ENCODE measurements at places on chromosomes 16 and 17. TPM values are rescaled to one million over a fixed set of nuclear protein-coding genes. Genes with fewer than 3 reads are reported as not detected.

The GPR179 gene
- total RNA-seq, result 0.16 TPM

The SBK1 gene
- 1.9 TPM for total RNA-seq

The KRTAP9-2 gene
- not detected for total RNA-seq

The TSPOAP1 gene
- total RNA-seq, result 10.7 TPM

The ASB16 gene
- 8.9 TPM for total RNA-seq

The UTP4 gene
- total RNA-seq, result 25.6 TPM

The CFAP97D1 gene
- total RNA-seq, result not detected

The WFIKKN1 gene
- 0.40 TPM for total RNA-seq

The TPSB2 gene
- 5.5 TPM for total RNA-seq

The TEKT1 gene
- total RNA-seq, result not detected

The RSL1D1 gene
- total RNA-seq, result 77.9 TPM

GRCh38 chr16:717450-718245 lies 2.7 kb downstream of the METRN start:
- DNase-seq, result no peak

DNA sequence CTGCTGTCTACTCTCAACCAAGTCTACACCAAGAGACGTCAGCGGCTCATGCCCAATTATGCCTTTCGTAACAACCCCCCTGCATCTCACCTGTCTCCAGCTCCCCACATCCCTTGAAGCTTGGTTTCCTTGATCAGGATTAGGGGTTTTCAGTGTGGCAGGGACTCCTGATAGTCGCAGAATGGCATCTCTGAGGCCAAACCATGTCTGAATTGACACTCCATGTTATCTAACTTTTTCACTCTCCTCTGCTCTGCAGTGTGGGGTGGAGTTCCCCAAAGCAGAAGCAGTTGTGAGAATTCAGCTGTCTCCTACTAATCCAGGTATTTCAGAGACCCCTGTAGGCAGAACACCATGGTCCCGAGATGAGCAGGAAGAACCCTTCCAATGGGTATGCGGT lies 5.6 kb upstream of the AHSP start:
- no peak for DNase-seq

- DNase-seq, result no peak
Measured at GRCh38 chr16:30381291-30382041, 895 bp downstream of the SEPTIN1 start.

DNA sequence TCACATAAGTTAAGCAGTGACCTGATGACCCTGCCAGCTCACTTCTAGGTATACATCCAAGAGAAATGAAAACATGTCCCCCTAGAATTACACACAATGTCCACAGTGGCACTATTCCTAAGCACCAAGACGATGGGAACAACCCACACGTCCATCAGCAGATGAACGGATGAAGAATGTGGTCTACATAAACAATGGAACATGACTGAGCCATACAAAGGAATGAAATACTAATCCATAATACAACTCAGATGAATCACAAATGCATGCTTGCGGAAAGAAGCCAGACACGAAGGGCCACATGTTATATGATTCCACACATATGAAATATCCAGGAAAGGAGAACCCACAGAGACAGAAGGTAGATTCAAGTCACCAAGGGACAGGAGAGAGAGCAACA lies 17.4 kb downstream of the USP22 start:
- no peak for DNase-seq

- DNase-seq, result peak; percentile 99
Measured at GRCh38 chr17:8153957-8154607, 1.9 kb upstream of the PER1 start.

DNA sequence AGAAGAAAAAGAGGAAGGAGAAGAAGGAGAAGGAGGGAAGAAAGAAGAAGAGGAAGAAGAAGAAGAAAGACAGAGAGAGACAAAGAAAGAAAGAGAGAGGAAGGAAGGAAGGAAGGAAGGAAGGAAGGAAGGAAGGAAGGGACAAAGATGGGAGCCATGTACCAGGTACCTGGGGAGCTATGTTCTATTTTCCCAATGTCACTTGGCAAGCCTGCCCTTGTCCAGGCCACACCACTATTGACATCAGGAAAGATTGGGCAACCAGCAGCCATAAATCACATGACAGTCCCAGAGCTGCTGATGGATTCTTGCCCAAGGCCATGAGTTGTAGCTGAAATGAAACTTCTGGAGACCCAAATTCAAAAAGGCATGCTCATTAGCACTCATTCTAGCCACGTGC lies 2.7 kb upstream of the CES1 start:
- DNase-seq, result no peak

DNA sequence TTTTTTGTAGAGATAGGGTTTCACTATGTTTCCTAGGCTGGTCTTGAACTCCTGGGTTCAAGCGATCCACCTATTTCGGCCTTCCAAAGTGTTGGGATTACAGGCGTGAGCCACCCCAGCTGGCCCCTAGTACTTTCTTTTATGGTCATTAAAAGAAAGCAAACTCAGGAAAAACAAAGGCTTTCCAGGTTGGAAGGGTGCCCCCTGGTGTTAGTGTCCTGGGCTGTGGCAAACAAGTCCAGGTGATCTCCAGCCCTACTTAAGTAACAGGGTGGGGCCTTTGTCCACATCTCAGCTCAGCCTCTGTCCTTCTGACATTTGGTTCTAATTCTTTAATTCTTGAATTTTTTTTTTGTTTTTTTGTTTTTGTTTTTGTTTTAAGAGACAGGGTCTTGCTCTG lies 6.9 kb downstream of the IGFBP4 start:
- DNase-seq, result no peak

DNA sequence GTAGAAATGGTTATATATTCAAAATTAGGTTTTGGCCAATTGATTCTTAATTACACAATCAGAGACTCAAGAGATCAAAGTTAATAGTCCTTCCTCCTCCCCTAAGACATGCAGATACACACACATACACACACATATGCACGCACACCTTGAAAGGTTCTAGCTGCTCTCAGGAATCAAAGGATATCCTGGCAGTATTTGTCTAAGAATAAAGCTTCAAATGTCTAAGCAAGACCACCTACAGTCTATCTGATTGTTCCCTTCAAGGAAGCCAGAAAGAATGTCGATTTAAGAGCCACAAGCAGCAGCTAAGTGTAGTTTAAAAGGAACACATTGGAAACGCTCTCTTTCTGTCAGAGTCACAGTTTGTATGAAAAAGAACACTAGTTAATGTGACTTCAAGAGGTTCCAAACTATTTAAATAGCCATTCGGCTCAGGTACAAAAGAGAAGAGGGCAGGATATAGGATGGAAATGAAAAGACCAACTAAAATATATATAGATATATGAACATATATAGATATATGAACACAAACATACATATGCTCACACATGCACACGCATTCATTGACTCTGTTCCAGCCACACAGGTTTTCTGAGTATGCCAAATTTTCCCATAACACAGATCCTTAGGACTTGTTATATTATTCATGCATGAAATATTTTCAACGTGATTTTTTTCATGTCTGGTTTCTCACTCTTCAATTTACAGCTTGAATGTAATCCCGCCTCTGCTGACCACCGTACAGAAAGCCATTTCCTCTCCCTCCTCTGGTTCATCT lies 79.0 kb downstream of the CDH8 start:
- DNase-seq, result no peak

GRCh38 chr16:70746708-70747424 lies 54.1 kb downstream of the VAC14 start:
- no peak for DNase-seq

- no peak for DNase-seq
Measured at GRCh38 chr17:27946513-27946912, 53.3 kb upstream of the LYRM9 start.

DNA sequence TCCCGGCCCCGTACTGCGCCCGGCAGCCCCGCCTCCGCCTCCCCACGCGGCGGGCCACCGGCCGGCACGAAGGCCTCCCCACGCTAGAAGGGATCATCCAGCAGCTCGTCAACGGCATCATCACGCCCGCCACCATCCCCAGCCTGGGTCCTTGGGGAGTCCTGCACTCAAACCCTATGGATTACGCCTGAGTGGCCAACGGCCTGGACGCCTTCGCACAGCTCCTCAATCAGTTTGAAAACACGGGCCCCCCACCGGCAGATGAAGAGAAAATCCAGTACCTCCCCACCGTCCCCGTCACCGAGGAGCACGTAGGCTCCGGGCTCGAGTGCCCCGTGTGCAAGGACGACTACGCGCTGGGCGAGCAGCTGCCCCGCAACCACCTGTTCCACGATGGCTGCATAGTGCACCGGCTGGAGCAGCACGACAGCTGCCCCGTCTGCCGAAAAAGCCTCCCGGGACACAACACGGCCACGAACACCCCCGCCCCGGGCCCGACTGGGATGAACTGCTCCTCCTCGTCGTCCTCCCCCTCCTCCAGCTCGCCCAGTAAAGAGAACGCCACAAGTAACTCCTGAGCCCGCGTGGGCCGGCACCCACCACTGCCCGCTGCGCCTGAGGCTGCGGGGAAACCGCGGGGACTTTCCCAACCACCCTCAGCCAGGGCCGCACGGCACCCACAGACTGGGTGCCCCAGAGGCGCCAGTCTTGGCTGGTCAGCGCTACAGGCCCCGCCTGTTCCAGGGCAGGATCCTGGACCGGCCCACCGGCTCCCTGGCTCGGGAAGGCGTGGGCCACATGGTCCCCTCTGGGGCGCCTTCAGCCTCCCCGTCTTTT lies 39.0 kb upstream of the AKAP1 start:
- no peak for DNase-seq

- DNase-seq, result no peak
Measured at GRCh38 chr16:54633943-54634362, 296.7 kb upstream of the IRX5 start.

DNA sequence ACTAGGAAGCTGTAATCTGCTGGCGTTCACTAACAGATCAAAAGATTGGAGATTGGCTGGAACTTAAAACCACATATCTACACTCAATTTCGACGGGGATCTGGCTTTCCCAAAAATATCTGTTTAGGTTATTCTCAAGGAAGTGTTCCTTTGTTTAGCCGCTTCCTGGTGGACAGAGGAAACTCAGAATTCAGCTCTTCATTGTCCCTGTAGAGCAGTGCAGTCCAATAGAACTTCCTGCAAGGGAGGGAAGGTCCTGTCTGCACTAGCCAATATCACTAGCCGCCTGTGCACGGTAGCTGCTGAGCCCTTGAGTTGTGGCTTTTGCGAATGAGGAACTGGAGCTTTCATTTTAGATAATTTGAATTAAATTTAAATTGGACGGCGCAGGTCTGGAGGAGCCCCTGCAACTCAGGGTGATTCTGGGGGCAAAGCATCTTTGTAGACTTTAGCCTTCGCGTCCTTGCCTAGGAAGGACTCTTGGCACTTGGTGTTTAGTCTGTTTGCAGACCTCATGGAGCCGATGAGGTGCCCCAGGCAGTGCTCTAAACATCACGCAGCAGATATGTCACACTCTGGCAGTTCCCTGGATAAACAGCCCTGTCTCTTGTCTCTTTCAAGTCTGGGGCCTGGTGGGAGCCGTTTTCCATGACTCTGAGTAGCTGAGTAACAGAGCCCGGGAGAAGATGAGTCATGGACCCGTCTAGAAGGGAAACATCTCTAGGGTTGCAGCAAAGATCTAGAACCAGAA lies 122.2 kb downstream of the CCDC182 start:
- DNase-seq, result no peak

- DNase-seq, result no peak
Measured at GRCh38 chr17:66309793-66310192, 7.4 kb downstream of the PRKCA start.

- DNase-seq, result no peak
Measured at GRCh38 chr17:44355642-44356099, 8.0 kb downstream of the FAM171A2 start.

All from cardiac septum (tissue), 1 donor.